Stimulated activated CD4-positive, alpha-beta T cell treated with anti-CD3 and anti-CD28 coated beads, Interleukin-1b, Interleukin-23, amount 100 ng/mL, for 48 hours (primary cell): ENCODE measurements at places on chromosomes 2 and 18.

- DNase-seq: no peak
Measured at GRCh38 chr2:68190991-68191731, 33.5 kb downstream of the PNO1 start.

- DNase-seq: no peak
Measured at GRCh38 chr2:70726947-70727725, 40.9 kb downstream of the ADD2 start.

DNA sequence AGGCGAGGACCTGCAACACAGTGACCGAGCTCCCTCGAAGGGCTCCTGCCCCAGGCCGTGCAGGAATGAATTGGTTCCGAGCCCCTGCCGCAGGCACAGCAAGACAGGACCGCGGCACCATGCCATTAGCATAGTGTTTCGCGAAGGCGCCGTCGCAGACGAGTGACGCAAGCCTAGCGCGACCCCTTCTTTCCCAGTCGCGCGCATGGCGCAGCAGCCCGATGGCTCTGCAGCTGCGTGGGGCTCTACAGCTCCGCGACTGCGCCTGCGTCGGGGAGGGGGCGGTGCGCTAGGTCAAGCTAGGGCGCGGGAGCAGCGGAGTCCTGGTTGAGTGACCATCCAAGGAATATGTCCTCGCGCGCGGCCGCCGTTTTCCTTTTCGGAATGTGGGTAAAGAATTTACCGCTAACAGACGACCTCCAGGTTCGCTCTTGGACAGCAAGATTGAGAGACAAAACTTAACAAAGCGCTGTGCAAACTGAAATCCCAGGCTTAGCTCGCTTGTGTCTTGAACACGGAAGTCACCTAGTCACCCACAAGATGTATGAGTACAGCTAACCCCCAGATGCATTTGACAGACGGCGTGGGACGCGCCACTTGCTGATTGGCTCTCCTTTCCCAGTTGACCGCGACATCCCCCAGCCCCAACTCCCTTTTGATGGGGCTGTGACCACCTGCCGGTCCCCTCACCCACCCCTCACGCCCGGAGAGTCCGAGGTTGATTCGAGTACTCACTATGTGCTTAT lies at the start of gene TRMT61B:
Gene TRMT61B (minus strand): TSS at position 164 of the 746 bp plus-strand sequence. CDS start 32 bp downstream, at position 132.
- DNase-seq: peak; percentile 96

DNA sequence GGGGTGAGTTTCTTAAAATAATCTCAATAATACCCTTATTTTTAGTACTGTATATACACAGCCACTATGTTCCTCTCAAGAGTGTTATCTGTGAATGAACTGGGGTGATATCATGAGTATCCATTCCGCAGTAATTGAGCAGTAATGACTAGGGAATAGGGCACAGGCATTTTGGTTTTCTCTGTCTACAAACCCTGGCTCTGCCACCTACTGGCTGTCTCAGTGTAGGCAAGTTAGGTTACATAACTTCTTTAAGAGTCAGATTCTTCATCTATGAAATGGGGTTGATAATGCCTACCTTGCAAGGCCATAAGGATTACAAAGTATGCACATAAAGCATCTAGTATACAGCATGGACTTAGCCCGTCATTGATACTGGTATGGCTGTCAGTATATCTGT lies 555.8 kb downstream of the NRXN1 start:
- no peak for DNase-seq

- no peak for DNase-seq
Measured at GRCh38 chr2:237633061-237633561, 5.7 kb downstream of the LRRFIP1 start.

GRCh38 chr2:204743393-204743960 lies 198.2 kb downstream of the PARD3B start:
- DNase-seq: peak; percentile 6

- no peak for DNase-seq
Measured at GRCh38 chr2:172510548-172510947, 45.3 kb upstream of the PDK1 start.

- no peak for DNase-seq
Measured at GRCh38 chr2:171521361-171522051, 768 bp upstream of the CYBRD1 start.

GRCh38 chr18:77551055-77551454 lies 301.4 kb downstream of the GALR1 start:
- no peak for DNase-seq

- DNase-seq: no peak
Measured at GRCh38 chr2:156038021-156038420, 294.5 kb downstream of the NR4A2 start.

DNA sequence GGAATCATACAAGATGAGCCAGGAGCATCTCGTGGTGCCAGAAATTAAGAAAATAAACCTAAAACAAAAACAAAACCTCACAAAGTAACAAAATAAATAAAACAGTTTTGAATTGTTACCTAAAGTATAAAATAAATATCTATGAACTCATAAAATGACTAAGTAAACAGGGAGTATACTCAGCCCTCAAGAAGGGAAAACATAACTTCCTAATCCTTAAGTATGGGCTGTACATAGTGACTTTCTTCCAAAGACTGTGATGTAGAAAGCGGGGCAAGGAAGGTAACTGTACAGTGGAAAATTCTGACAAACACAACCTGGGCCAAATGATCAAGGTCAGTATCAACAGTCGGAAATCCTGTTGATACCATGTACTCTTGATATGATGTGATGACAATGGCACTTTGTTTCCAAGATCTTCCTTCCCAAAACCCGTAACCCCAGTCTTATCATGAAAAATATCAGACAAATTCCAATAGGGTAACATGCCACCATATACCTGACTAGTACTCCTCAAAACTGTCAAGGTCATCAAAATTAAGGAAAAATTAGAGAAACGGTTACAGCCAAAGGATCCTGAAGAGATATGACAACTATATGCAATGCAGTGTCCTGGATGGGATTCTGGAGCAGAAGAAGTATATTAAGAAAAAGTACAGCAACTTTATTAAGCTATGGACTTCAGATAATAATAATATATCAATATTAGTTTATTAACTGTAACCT lies 76.0 kb upstream of the XIRP2 start:
- DNase-seq: no peak

DNA sequence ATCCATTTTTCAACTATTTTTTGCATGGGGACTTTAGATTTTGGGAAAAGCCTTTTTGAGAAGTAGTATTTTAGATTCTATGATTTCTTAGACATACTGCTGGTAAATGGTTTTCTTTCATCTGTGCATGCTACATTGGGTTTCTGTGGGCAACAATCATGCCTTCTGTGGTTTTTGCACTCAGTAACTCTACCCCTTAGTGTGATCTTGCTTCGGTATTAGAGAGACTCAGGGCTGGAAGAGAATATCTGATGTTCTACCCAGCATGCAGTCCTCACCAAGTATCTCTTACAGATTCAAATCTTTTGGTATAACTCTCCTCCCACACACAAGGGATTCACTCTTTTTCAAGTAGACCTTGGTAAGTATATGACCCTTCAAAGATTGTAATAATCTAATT lies 183.0 kb downstream of the PMAIP1 start:
- no peak for DNase-seq

DNA sequence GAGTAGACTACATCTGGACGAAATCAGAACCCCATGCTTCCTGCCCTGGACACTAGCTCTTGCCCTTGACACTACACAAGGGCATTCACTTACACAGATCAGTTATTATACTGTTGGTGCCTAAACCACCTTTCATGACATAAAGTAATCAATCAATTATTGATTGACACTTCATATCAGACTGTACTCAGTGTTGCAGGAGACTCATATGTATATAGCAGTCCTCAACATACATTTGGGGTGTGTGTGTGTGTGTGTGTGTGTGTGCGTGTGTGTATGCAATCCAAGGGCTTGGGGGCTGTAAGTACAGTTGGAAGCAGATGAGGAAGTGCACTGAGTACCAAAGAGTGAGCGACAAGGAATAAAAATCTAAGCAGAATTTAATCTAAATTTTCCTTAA lies 5.1 kb downstream of the CDH2 start:
- no peak for DNase-seq

DNA sequence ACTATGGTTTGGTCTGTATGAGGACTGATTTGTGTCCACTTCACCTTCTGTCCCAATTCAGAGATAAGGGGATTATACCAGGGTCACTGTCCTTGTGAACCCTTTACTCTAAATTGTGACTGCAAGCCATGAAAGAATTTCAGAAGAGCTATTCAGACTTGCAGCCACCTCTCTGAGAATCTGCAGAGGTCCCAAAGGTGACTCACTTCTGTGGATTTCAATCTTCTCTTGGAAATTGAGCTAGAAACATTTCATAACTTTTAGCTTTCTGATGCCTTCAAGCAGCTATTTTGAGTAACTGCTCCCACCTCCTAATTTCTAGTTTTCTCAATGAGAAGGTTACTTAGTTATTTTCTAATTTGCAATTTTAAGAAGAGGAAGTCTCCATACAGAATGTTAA lies 1242.4 kb upstream of the ACVR2A start:
- no peak for DNase-seq

GRCh38 chr2:207330912-207331311 lies 165.2 kb upstream of the KLF7 start:
- peak; percentile 86 for DNase-seq

- peak; percentile 24 for DNase-seq
Measured at GRCh38 chr2:204260162-204260877, 285.0 kb upstream of the PARD3B start.

DNA sequence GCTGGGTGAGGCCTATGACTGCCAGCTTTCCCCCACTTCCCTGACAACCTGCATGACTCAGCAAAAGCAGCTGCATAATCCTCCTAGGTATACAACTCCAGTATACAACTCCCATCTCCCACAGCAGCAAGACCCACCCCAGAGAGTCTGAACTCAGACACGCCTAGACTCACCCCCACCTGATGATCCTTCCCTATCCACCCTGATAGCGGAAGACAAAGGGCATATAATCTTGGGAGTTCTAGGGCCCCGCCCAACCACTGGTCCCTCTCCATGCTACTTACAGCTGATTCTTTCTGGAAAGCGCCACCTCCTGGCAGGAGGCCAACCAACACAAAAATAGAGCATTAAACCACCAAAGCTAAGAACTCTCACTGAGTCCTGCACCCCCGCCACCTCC lies 296.5 kb downstream of the DCC start:
- DNase-seq: no peak

- DNase-seq: peak; percentile 77
Measured at GRCh38 chr2:101253013-101253702, 472 bp downstream of the CNOT11 start.

GRCh38 chr2:38499548-38500282 lies 103.0 kb downstream of the HNRNPLL start:
- no peak for DNase-seq

- DNase-seq: no peak
Measured at GRCh38 chr2:128689971-128690370, 371.3 kb upstream of the HS6ST1 start.

GRCh38 chr2:11121099-11121822 lies 34.0 kb upstream of the SLC66A3 start:
- DNase-seq: no peak

DNA sequence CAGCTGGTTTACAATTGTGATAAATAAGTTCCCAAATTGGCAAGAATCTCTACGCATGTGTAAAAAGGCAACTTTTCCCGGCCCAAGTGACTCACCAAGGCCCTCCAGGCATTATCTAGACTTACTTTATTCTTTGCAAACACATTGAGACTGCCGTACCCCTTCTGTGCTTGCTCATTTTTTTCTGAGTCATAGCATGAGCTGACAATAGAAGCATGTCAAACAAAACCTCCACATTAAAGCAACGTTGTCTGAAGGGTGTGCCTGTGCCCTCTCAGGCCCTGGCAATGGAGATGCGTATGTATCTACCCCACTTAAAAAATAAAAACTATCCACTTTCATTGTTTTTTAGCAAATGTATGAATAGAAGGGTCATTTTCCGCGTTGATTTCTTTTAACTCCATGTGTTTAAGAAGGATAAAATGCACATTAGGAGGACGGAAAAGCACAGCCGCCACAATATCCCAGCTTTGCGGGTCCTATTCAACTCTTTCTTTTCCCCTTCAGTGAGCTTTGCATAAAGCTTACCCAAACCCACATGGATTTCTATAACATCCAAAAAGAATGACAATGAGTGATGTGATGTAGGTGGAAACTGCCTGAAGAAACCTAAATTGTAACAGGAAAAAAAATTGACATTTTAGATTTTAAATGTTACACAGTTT lies 298.2 kb downstream of the CDCA7 start:
- DNase-seq: no peak

DNA sequence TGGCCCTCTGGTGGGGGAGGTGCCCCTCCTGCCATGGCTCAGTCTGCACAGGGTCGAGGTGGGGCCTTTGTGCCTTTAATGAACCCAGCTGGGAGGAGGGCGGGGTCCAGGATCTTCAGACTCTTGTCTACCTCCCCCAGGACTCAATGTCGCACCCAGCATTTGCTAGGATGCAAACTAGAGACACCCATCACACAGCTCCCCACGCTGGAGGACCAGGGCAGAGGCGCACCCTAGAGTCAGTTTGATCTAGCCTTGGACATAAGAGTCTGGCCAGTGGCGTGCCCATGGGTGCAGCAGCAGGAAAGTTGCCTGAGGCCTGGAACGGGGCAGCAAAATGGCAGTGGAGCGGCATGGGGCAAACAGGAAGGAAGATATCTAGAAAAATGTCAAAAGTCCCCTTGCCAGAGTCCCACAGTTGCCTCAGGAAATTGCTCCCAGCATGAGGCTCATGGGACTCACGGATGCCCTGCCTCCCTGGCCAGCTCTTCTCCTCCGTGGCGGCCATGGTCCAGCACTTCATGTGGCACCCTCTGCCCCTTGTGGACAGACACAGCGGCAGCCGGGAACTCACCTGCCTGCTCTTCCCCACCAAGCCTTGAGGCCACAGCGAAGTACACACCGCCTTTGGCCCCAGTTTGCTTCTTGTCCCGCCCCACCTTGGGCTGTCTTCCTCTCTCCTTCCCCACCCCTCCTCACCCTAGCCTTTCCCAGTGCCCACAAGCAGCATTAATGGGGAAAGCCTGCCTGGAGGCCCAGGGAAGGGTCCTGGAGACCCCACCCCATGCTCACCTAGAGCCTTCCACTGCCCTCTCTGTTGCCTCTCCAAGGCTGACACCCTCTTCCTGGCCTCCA lies 17.7 kb downstream of the SH2D6 start:
- DNase-seq: no peak

DNA sequence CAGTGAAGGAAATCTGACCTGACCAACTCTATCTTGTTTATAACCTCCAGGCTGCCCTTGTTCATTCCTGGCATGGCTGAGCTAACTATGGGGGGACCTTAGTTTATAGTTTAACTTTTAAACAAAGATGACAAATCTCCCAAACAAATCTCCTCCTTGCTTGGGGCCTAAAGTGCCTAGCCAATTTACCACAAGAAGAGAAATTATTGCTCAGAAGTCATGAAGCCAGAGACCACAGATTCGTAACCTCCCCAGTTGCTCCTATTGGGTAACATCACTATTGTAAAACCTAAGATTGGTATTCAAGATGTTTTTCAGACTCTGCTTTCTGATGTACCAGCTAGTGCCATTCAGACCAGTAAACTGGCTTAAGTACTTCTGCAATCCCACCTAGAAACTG lies 649.4 kb upstream of the SLC8A1 start:
- DNase-seq: no peak

DNA sequence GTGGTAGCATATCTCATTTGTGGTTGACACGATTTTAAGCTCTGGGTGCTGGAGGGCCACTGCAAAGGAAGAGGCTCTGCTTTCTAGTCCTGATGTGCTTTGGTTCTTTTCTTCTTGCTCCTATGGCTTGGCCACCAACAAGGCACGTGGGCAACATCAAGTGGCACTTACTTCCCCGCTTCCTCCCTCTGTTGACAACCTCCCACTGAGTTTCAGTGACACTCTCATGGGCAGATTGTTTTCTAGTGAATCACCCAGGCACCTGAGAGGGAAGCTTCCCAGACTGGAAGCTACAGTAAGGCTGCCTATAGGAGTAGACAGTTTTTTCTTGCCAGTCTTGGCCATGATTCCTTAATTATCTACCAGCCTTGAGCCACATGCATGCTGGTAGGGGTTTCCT lies 89.0 kb downstream of the NBAS start:
- DNase-seq: no peak

GRCh38 chr2:213609570-213610170 lies 325.4 kb downstream of the SPAG16 start:
- DNase-seq: no peak
